Activated CD8-positive, alpha-beta memory T cell treated with anti-CD3 and anti-CD28 coated beads for 1 hour (primary cell): ENCODE measurements at places on chromosomes 3 and 15.

DNA sequence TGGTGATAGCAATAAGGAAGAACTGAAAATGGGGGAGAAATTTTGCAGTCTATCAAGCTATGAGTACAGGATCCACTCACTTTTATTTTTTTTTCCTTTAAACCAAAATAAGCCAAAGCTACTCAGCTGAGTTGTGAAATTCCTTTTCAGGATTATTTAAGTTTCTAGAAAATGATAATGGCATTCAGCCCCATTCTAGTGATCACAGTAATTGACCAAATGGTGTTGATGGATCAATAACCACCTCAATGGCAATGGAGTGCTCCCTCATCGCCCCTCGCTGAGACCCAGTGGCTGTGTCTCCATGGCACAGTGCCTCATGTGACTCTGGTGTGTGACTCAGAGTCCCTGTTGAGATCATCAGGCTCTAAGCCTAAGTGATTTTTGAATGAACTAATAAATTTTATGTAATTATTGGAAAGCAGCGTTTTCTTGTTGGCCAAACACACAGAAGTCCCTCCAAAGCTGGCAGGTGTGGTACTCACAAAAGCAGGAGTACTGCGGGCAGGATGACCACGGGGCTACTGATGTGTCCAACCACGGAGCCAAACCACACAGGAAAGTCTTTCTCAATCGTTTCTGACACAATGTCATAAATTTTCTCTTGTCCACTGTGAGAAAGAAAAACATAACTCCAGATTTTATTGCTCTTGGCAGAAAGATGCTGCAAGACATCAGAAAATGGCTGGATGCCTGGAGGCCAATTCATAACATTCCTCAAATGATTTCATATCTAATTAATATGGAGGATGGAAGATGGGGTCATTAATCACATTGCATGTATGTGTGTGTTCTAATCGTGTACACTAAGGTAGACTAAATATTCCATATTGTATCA is 14.4 kb upstream of the STARD5 start:
- no peak for DNase-seq

- no peak for DNase-seq
Observed at GRCh38 chr3:184227481-184227935, 1.9 kb upstream of the VWA5B2 start.

DNA sequence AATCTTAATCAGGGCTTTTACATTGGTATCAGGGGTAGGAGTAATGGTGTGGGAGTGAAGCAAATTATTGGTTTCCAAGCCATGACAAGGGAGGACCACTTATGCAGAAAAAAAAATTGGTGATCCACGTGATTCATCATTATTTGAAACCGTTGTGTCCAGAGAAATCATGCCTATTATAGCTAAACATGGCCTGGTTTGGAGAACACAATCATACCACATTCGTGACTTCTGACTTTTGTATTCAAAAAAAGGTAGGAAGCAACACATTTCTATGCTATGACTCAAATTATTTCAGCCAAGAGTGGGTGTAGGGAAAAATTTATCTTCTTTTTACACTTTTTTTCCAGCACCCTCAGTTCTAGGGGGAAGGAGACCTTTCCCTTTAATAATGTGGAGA is 924.3 kb upstream of the GBE1 start:
- no peak for DNase-seq

DNA sequence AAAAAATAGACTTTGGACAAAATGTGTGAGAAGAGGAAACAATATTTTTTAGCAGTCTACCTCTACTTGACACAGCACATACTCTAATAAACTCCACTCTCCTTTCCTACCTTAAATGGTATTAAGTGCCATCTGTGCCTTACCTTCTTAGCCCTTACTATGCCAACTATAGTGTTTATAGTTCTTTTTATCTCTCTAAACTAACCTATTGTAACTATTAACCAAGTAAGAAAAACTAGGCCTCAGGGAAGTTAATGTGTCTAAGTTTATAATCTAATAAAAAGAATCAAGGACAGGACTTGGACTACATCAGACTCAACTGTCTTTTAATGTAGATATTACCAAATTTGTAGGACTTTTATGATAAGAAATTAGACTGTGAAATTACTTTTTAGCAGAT is 251.7 kb upstream of the ROBO2 start:
- no peak for DNase-seq

DNA sequence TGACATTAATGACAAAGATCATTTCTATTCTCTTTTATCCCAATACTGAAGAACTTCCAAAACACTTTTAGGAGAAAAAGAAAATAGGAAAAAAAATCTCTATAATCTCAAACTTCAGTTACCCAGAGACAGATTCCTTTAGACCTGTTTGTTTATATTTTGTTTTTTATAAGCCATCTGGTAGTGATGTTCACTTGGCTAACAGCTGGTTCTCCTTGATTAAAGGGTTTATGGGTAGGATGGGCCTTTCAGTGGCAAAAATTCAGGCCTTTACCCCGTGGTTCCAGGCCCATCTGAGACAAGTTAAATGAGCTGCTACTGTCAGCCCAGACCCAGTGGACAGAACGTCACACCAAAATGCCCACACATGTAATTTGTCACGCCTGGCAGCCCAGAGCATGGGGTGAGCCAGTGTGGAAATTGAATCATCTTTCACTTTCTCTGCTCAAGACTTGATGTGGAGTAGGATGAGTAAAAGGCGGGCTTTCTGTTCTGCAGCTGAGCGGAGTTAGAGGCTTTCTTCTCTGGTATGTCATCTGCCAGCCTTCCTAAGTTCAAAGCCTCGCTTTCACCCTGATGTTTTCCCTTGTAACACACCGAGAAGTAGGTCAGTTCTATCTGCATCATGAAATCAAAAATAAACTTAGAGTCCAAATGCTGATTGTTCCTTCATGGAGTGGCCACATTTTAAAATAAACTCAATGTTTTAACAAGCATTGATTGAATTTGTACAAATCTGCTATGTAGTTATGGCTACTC is 62.5 kb upstream of the SKOR1 start:
- DNase-seq, result peak; percentile 18

DNA sequence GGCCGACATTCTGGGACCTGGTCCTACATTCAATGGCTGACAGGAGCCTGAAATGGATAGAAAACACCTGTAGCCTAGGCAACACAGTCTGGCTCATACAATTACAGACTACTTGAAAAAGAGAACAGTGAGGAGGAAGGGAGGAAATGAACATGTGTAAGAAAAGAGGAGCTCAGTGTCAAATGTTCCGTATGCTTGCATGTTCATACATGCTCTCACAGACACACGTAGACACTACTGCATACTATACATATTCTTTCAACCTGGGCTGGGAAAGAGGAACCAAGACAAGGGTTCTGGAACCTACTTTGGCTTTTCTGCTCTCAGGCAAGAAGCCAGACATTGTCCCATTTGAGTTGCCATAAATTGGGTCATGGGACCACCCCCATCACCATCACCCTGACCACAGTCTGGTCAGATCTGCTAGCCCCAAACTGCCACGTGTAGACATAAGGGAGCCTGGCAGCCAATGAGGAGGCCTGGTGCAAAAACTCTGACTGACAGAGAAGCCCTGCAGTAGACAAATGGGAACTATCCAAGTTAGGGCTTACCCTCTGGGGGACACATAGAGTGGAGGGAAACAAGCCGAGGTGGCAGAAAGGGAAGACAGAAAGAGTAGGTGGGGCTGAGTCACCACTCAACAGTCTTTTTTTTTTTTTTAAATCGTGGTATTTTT is 310.0 kb downstream of the SHQ1 start:
- DNase-seq, result no peak

DNA sequence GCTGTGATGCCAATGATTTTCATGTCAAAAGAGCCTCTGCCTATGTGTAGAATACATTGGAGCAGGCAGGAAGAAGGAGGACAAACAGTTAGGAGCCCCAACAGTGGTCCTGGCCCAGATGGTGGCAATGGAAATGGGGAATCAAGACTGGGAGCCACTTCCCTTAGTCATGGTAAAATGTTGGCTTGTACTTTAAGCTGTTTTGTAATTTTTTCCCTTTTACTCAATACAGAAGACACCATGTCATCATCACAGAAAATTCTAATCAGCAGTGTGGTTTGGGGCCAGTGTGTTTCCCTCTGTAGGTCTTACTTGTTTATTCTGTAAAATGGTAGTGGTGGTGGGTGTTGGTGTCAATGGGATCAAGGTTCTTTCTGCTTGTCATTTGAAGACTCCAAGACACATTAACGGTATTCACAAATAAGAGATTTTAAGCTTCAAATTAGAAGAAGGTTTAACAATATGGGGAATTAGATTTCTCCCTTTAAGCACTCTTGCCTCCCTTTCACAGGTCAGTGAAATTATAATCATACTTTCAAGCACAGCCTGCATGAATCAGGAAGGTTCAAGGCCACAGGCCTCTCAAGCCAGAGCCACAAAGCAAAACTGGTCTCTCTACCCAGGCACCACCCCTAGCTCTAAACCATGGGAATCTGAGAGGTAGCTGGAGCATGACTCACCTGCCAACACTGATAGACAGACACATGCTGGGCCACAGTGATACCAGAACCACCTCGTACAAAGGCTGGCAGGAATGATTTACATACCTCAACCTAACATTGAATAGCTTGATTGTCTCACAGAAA is 24.9 kb downstream of the SIAH2 start:
- DNase-seq, result no peak

DNA sequence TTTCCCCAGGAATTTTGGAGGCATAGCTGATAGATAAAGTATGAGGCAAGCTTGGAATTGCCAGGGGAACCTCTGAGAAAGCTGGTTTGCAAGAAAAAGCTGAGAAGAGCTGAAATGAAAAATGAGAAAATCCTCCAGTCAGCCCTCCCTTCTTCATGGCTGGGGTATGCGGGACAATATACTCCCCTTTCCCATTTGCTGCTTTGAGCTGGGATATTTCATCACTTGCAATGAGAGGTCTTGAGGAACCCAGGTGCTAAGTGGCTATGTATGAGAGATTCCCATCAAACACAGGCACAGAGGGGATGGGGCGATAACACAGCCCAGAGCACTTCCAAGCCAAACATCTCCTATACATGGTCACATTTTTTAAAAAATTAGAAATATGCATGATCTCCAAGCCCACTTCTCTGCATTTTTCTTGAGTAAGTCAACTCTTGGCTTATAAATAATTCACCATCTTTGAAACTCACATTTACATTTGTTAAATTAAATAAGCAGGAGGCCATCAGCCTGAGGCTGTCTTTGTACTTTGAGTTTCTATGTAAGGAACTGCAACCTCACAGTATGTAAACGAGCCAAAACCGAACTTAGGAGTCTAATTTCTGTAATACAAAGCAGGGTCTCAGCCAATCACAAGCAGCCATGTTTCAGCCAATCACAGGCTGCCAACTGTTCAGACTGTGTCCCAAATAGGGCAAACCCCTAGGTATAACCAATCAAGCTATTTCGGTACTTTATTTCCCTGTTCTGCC is 983.6 kb upstream of the NR2F2 start:
- DNase-seq, result no peak

GRCh38 chr3:131091768-131092167 is 65.1 kb downstream of the NEK11 start:
- no peak for DNase-seq

DNA sequence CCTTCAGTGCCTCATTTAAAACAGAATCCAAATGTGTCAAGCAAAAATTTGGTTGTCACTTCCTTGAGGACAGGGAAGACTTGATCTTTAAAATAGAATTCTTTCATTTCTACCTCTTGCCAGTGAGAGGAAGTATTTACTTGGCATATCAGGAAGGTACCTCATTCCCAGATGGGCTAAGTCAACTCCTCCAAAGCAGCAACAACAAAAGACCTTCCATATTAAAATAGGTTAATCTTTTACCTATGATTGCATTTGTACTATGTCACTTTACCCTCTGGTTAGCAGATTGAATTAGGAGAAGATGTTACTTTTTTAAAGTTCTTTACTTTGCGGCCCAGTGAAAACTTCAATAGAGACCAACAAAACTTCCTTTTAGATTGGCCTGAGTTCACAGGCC is 462.1 kb upstream of the ADAMTS9 start:
- no peak for DNase-seq

DNA sequence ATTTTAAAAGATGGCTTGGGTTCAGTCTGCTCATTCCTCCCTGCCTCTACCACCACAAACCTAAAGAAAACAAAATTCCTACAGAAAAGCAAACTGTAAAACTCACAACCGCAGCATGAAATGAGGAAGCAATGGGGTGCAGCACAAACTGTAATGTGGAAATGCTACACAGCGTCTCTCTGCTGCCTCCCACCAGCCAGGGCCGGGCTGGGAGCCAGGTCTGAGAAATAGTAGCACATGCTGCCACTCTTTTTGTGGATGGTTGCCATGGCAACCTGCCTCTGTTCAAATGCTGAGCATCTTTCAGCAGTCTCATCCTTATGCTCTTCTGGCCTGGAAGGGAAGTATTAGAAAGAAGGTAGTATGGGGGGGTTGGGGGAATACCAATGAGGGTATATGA is 55.4 kb downstream of the EOMES start:
- DNase-seq, result no peak

- no peak for DNase-seq
Observed at GRCh38 chr3:51715231-51715976, 8.5 kb downstream of the GRM2 start.

DNA sequence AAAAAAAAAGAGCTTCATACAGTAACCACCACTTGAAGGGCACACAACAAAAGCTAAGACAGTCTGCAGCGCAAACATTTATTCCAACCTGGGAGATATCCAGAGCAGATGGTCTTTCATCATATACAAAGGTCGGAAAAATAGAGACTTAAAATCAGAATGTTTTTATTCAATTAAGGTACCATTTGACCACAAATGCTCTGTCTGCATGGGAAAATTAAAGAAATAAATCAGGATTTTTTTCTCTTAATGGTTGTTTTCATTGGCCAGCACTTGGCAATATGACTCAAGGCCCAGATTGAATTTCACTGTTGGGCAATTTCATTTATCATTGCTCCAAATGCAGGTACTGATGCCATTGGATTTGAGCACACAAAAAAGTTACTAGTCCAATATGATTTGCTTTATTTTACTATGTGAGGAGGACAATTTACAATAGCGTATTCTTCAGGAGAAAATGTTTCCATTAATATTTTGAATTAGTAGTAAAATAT is 145.9 kb upstream of the AGTR1 start:
- no peak for DNase-seq

DNA sequence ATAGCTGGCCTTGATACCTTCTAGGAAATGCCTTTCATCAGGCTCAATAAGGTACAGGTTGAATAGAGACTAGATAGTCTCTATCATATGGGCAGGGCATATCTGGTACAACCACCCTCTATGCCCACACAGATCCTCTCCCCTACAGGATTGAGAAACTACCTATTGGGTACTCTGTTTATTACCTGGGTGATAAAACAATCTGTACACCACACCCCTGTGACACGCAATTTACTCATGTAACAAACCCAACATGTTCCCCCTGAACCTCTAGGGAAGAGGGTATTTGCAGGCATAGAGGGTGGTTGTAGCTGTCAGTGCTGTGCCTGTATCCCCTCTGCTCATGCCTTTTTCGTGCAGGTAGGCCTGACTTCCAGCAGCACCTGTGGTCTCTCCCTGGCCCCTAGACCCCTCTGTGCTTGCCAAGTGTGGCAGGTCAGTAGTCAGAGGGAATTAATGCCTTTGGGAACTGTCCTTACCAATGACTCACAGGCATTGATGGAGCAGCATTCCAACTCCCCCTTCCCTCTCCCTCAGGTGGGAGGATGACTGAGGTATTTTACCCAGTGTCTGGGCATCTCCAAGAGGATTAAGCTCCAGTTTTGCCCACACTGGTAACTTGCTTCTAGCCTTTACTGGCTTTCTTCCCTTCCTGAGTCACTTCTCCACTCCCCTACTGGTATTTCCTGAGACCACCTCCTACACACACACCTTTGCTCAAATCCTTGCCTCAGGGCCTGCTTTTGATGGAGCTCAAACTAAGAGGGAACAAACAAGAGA is 18.3 kb downstream of the CLSTN2 start:
- DNase-seq, result no peak
